Fibroblast of skin of abdomen (primary cell): ENCODE measurements at places on chromosomes 7 and 10.
A peak's percentile ranks its signal among the peaks of the same experiment; 100 is the strongest.

DNA sequence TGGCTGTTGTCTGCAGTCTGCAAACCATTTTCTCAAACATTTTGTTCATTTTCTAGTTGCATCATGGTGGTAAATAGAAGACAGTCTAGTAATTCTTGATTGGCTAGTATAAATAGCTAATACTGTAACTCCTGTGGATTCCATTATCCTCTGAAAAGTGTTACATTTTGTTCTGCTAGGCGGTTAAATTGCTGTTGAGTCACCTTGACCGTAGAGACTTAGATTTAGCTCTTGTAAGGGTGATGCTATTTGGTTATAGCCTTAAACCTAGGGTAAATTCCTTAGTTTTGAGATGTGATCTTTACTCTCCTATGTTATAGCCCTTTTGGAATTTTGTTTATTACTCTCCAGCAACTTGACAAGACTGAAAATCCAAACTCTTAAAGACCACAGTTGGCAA, 58.8 kb downstream of the SHOC2 start:
- peak; percentile 49 for DNase-seq

DNA sequence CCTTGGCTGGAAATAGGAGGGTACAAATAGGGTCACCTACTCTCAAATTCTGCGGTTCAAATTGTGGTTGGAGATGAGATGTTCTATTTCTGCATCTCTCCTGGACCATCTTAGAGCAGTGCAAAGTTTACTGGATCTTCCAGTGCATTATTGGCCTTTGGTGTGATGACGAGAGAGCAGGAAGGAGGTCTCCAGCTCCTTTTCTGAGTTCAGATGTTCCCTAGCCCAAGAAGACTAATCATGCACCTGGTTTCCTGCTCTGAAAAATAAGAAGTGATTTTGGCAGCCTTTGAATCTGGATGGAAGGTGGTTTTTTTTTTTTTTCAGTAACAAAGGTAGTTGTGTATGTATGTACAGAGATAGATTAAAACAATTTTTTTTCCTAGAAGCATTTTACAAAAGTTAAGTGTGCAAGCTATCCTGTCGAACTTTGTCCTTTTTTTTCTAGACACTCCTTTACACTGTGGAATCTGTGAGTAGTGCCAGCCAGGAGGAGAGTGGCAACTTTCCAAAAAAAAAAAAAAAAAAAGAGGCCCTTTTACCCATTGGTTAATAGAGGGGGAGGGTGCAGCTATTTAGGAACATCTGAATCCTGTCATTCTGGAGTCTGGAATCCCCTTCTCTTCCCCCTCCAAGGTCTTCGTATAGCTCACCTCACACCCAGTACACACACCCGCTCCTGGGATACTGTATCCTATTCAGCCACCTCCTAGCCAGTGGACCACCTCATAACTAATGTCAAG, 26.3 kb downstream of the PAPSS2 start:
- DNase-seq = no peak

DNA sequence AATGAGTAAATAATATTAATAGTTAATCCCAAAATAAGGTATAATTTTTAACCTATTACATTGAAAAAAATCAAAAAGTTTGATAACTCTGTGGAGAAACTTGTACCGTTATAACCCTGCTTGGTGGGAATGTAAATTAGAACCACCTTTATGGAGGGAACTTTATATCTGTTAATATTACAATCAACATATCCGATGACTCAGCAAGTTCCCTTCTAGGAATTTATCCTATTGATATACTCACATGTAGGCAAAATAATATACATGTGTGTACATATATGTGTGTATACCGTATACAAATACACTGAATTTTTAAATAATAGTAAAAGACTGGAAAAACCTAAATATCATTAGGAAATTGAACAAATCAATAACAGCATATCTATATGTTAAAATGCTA, 54.7 kb downstream of the PANK1 start:
- no peak for DNase-seq

DNA sequence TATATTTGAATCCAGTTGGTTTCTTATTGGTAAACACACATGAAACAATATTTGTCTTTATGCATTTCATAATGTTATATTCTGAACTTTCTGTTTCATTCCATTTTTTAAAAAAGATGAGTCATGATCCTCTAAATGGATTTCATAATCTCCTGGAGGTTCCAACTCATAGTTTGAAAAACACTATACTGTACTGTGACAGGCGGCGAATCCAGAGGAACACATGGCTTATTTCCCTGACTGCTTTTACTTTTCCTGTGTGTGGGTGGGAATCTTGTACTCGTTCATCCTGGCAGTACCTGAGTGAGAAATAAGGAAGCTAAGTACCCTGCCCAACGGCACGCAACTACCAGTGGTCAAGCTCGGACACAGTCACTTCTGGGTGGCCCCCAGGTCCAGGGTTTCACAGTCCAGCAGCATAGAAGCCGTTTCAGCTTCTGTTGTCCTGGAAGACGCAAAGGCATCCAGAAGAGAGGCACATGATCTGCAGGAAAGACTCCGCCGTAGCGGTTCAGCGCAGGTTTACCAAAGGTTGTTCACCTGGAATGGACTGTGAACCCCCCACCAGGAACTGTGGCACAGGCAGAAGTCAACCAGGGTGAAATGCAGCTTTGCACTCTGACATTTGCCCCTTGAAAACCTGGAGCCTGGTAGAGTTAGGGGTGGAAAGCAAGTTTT, 117.7 kb downstream of the CCNY start:
- peak; percentile 34 for DNase-seq

DNA sequence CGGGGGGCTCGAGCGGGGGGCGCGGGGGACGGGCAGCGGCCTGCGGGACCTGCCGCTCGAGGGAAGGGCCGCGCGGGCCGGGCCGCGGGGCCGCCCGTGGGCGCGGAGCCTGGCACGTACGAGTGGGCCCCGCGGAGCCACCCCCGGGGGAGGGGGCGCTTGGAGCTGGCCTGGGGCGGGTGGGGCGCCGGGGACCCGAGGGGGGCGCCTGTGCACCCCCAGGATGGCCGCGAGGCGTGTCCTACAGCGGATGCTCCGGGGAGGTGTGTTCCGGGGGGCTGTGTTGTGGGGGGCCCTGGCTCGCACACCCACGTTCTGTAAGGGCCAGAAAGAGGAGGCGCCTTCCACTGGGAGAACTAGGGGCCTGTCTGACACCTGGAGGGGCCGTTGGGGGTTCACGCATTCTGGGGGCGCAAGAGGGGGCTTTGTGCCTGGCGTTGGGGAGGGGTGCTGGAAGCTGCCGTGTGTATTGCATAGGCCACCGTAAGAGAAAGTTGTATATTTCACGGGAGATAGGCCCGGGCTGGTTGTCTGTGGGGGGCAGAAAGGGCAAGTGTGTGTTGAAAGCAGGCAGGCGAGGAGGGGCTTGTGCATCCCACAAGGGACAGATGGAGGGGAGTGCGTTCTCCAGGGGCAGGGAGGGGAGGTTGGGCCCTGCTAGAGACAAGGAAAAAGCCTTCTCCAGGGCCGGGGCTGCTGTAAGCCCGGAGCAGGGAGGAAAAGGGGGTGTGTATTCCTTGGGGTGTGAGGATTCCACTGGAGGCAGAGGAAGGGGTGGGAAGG, 663 bp downstream of the VPS37D start:
- DNase-seq = peak; percentile 6

DNA sequence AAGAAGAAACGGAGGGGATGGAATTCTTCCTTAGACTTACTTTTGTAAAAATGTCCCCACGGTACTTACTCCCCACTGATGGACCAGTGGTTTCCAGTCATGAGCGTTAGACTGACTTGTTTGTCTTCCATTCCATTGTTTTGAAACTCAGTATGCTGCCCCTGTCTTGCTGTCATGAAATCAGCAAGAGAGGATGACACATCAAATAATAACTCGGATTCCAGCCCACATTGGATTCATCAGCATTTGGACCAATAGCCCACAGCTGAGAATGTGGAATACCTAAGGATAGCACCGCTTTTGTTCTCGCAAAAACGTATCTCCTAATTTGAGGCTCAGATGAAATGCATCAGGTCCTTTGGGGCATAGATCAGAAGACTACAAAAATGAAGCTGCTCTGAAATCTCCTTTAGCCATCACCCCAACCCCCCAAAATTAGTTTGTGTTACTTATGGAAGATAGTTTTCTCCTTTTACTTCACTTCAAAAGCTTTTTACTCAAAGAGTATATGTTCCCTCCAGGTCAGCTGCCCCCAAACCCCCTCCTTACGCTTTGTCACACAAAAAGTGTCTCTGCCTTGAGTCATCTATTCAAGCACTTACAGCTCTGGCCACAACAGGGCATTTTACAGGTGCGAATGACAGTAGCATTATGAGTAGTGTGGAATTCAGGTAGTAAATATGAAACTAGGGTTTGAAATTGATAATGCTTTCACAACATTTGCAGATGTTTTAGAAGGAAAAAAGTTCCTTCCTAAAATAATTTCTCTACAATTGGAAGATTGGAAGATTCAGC, 158.7 kb upstream of the LANCL2 start:
- DNase-seq = peak; percentile 39

- DNase-seq = no peak
Observed at GRCh38 chr7:34487391-34488115, 170.5 kb upstream of the NPSR1 start.

- DNase-seq = no peak
Observed at GRCh38 chr10:6988654-6989053, 408.6 kb upstream of the PRKCQ start.

DNA sequence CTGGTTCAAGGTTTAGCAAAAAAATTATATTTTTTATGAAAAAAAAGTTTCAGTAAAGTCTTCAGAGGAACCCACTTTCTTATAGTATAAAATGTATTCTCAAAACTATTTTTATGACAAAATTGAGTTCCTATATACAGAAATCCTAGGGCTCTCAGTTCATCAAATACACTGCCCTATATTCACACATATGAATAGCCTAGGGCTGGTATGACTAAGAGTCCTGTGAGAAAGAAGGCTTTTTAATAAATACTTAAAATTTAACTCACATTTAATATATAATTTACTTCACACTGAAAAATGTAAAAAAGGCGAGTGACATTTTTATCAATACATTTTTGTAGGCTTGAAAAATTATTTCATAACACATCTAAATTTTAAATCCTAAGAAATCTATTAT, 16.6 kb downstream of the CHCHD3 start:
- no peak for DNase-seq

- DNase-seq = no peak
Observed at GRCh38 chr10:117550599-117551329, 8.2 kb downstream of the EMX2 start.

- no peak for DNase-seq
Observed at GRCh38 chr7:149257146-149257545, 4.8 kb upstream of the ZNF783 start.

GRCh38 chr10:31896968-31897384, 31.7 kb downstream of the ARHGAP12 start:
- DNase-seq = peak; percentile 33

- DNase-seq = peak; percentile 29
Observed at GRCh38 chr10:15369256-15370211, 1.6 kb downstream of the FAM171A1 start.

- peak; percentile 64 for DNase-seq
Observed at GRCh38 chr10:3068201-3068967, 1.0 kb downstream of the PFKP start.

DNA sequence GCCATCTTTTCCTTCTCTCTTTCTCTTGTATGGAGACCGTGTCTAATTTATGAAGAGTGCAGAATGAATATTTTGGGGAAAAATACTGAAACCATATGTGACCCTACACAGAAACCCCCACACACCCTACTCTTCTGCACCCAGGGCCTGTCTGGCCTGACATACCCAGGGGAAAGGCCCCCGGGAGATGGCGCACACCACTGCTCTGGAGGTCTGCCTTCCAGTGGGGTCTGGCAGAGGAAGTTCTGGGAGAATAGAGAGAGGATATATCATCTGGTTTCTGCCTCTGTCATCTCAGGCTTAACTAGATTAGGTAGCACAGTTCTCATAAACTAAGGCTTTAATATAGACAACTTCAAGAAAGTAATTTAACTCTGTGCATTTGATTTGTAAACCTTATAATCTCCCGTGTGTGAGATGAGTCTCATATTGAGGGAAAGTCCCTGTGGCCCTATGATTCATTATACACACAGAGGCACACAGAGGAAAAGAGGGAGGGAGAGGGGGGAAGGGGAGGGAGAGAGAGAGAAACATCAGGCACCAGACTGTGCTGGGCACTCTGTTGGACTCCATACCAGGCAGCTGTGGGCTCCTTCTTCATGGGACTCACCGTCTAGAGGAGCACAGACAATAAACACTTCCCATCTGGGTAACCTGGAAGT, 123.3 kb downstream of the AOAH start:
- DNase-seq = peak; percentile 45

GRCh38 chr7:150447966-150448788, 2.3 kb upstream of the GIMAP8 start:
- no peak for DNase-seq

DNA sequence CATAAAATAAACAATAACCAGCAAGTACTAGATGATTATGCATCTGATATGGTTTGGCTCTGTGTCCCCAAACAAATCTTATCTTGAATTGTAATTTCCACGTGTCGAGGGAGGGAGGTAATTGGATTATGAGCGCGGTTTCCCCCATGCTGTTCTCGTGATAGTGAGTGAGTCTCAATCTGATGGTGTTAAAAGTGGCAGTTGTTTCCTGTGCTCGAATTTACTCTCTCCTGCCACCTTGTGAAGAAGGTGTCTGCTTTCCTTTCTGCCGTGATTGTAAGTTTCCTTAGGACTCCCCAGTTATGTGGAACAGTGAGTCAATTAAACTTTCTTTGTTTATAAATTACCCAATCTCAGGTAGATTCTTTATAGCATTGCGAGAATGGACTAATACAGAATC, 15.1 kb downstream of the CNTNAP2 start:
- DNase-seq = no peak

DNA sequence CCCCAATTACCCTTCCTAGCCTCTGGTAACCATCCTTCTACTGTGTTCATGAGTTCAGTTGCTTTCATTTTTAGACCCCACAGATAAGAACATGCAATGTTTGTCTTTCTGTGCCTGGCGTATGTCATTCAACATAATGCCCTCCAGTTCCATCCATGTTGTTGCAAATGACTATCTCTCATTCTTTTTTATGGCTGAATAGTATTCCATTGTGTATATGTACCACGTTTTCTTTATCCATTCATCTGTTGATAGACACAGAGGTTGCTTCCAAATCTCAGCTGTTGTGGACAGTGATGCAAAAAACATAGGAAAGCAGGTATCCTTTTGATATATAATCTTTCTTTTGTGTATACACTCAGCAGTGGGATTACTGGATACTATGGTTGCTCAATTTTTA, 51.2 kb downstream of the RAPGEF5 start:
- no peak for DNase-seq

DNA sequence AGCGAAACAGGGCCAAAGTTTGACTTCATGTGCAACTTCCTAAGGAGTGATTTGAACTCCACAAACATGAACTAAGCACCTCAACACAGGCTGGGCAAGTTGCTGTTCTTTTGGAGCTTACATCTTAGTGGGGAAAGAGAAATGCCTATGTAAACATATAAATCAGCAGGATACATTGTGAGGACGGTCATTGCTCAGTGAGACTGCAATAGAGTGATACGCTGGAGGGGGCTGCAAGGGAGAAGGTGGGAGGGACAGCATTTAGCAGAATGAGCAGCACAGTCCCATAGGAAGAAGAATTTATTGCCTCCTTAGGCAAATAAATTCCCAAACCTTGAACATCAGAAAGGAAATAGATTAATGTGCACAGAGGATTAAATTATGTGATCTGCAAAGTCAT, 90.0 kb downstream of the EGFR start:
- no peak for DNase-seq

GRCh38 chr7:154789404-154789803, 213.5 kb downstream of the PAXIP1 start:
- DNase-seq = no peak

GRCh38 chr7:55308186-55308929, 56.8 kb upstream of the LANCL2 start:
- peak; percentile 89 for DNase-seq

- no peak for DNase-seq
Observed at GRCh38 chr10:5943536-5943935, 33.8 kb downstream of the IL15RA start.
